ENCODE measurements at places on chromosomes 1 and 21.

- DNase-seq, result no peak
Measured at GRCh38 chr1:244968471-244968871, 104.1 kb upstream of the HNRNPU start.

- no peak for DNase-seq
Measured at GRCh38 chr21:41832596-41833496, 46.3 kb downstream of the PRDM15 start.

- no peak for DNase-seq
Measured at GRCh38 chr1:145977486-145978470, 13.3 kb downstream of the POLR3GL start.

- no peak for DNase-seq
Measured at GRCh38 chr1:78274814-78275213, 216.0 kb upstream of the PTGFR start.

DNA sequence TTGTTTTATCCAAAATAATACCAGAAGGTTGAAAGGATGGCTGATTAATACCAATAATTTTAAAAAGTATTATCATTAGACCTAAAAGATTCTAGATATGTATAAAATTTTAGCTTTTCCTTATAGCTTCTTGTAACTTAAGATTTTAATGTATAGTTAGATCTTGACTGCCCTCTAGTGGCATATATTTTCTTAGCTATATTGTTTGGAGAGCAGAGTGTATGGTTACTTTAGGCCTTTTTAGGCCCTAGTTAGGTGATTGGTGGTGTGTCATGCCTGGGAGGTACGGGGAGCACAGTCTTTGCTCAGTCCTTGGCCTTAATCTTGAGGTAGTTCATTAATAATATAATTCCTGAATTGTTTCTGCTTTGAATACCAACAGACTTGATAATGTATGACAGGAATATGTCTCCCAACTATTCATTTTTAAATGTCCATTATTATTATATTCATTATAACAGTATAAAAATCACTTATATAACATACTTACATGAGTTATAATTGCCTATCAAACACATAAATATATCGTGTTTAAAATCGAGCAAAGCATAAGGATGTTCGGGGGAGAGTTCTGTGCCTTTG, 328.4 kb downstream of the ZP4 start:
- DNase-seq, result no peak

DNA sequence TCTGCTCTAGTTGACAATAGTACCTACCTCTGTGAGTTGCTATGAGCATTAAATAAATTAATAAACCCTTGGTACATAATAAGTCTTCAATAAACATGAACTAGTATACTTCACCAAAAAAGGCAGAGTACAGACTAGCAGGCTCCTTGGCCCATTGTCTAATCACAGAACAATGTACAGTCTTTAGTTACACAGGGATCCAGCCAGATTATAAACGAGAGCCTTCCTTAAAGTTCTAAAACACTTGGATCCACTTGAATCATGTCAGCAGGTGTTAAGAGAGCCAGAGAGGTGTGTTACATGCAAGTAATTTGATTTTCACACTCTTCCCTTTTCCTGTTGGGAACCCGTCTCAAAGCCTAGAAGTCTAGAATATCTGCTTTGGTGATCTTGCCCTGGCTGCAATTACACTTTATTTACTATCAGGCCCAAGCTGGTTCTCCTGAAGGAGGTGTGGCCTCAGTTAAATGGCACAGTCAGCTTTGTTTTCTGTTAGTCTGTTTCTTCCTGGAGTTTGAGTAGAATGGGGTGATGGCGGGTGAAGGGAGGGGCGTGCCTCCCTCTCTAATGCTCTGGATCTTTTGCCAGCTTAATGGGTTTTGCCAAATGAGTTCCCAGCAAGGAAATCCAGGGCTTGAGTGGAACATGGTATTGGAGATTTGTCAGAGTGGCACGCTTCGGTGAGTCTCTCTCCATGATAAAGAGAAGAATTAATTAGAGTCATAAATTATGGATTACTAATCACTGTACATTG, 570.9 kb upstream of the CAMK1G start:
- no peak for DNase-seq

All from cerebellar nuclear complex (tissue), 1 donor.